ENCODE measurements at places on chromosomes 6 and 20.

GRCh38 chr6:51711876-51712275 lies 375.5 kb downstream of the PKHD1 start:
- peak; percentile 55 for DNase-seq

DNA sequence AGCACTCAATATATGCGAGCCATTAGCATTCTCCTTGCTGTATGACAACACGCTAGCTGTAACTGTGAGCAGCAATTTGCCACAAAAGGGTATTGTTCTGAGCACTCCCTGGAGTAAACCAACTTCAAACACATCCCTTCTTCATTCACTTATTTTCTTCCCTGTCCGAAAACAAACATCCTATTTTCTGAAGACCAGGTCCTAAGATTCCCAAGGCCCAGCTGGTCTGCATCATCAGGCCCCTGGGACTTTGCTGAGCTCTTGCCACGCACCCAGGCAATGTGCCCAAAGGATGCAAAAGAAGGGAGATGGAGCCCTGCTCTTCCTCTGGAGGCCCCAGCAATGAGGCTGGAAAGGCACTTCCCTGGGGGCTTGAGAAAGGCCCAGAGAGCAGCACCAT lies 118.1 kb downstream of the PREX1 start:
- DNase-seq, result no peak

GRCh38 chr6:11366934-11367637 lies 134.6 kb upstream of the NEDD9 start:
- DNase-seq, result no peak

DNA sequence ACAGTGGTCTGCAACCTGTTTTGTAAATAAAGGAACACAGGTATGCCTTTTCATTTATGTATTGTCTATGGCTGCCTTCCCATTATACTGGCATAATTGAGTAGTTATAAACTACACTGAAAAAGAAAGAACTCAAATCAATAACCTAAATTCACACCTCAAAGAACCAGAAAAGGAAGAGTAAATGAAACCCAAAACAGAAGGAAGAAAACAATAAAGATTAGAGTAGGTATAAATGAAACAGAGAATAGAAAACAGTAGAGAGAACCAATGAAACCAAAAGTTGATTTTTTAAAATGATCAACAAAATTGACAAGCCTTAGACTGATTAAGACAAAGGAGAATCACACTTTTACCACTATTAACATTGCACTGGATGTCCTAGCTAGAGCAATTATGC lies 34.7 kb downstream of the FAM184A start:
- DNase-seq, result no peak

- no peak for DNase-seq
These were observed 9.6 kb downstream of the MAN1A1 start for GRCh38 chr6:119339941-119340456.

GRCh38 chr6:163667372-163668060 lies 253.0 kb downstream of the QKI start:
- DNase-seq, result no peak

GRCh38 chr6:114032721-114033120 lies 61.8 kb upstream of the HDAC2 start:
- no peak for DNase-seq

- no peak for DNase-seq
These were observed 149.5 kb downstream of the TMEM242 start for GRCh38 chr6:157173776-157174175.
